CD4-positive, alpha-beta T cell treated with Interleukin-12 subunit alpha and Interleukin-12 subunit beta, for 1 hour (primary cell): ENCODE measurements at places on chromosomes 11 and 22.

GRCh38 chr11:32659672-32660071 is 76.0 kb downstream of the EIF3M start:
- DNase-seq = no peak

GRCh38 chr22:24181088-24181995 is at the start of gene SUSD2:
TSS of gene SUSD2 (plus strand) at chr22:24181487. CDS start at chr22:24181520, 33 bp downstream.
- DNase-seq = no peak

DNA sequence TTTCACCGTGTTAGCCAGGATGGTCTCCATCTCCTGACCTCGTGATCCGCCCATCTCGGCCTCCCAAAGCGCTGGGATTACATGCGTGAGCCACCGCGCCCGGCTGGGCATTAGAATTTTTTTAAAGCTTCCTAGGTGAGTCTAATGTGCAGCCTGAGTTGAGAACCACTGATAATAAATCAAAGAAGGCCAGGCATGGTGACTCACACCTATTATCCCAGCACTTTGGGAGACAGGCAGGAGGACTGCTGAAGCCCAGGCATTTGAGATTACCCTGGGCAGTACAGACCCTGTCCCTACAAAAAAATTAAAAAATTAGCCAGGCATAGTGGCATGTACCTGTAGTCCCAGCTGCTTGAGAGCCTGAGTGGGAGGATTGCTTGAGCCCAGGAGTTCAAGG is 13.7 kb downstream of the MEI1 start:
- no peak for DNase-seq

- DNase-seq = no peak
Measured at GRCh38 chr11:70251659-70252321, 18.7 kb upstream of the PPFIA1 start.

DNA sequence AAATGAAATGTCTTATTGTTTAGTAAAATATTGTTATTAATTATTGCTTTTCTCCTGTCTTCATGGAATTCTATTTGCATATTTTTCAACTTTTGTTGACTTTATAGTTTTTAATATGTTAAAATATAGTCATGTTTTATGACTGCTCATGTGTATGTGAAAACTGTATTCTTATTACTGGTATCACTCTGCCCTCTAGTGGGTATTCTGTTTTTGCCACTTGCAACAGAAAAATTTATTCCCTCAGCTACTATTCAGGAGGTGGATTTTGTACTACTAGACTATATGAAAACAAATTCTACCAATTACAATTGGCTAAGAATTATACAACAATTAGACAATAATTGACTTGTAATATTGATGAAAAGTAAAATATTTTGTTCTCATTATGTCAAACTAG is 45.0 kb downstream of the OR4C6 start:
- no peak for DNase-seq

DNA sequence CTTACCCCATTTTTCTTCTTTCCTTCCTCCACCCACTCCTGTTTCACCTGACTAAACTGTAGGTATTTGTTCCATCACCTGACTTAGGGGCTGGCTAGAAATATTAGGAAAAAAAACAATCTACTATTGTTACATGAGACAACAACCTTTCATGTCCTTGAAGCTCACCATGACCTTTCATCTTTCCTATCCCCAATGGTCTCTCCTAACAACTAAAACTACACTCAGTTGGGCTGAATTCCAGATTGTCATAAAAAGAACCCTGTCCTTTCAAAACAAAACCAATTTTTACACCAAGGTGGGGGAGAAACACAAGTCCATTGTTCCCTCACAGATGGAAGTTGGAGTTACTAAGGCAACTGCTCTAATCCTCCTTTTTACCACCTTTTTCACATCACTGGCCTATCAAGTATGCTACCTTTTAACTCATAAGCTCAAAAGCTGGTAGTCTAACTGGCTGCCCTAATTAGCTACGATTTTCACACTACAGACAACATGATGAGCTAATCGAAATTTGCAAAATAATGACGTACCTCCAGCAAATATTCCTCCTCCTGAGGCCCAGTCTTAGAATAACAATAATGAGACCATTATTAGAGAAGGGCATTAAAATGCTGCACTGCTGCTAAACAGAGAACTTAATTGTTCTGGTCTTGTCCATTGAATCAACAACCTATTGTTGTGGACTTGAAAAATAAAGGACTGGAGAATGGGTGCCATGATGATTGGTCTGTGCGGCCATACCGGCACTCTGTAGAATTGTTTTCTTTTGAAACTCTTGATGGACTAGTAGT is 46.5 kb upstream of the SOX6 start:
- DNase-seq = no peak

- DNase-seq = no peak
Measured at GRCh38 chr11:131790586-131790985, 420.2 kb downstream of the NTM start.

- no peak for DNase-seq
Measured at GRCh38 chr11:22163394-22163797, 29.5 kb upstream of the ANO5 start.

GRCh38 chr11:117820516-117820915 is 4.0 kb downstream of the FXYD2 start:
- no peak for DNase-seq

DNA sequence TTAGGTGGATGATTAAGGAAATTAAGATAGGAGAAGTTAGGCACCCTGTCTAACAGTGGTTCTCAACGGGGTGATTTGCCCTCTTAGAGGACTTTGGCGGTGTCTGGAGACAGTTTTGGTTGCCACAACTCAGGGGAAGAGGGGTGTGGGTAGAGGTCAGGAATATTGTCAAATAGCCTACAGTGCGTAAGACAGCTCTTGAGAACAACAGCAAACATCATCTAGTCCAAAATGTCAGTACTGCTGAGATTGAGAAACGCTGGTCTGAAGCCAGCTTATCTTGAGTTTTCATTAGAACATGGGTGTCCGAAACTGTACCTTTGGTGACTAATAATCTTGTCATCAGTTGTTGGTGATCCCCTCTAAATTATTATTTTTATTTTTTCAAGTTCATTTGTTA is 38.4 kb downstream of the CECR2 start:
- DNase-seq = no peak

DNA sequence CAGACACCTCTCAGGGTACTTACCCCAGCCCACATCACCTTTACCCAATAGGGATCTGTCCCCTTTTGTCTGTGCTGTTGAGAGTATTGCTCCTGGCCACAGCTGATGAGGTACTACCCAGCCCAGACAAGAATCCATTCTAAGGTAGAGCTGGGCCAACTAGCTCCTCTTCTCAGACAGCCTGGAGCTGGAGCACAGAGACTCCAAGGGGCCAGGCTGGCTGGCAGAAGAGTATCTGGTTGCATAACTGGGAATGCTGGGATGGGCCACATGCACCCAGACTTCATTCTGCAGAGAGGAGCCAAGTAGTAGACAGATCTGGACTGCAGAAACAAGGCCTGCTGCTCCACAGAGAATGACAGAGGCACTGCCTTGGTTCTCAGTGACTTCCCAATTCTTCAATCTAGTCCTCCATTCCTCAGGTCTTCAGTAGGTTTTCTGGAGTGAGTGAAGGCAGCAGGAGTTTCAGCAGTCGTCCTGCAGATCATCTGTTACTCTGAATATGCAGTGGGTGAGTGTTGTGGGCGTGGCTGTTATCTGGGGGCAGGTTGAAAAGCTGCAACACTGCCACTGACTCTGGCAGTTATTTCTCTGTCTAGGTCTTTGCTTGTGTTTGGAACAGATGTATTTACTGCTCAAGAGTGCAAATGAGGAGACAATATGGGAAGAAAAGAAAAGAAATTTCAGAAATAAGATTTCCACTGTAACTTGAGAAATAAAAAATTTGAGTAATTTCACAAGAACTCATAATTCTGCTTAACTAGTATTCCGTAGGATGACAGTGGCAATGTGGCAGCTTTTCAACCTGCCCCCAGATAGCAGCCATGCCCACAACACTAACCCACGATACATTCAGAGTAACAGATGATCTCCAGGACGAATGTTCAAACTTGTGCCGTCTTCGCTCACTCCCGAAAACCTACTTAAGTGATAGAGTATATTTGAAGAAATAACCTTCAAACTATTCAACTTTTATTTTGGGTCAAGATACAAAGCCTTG is 34.9 kb downstream of the MAPK1 start:
- DNase-seq = peak; percentile 23

DNA sequence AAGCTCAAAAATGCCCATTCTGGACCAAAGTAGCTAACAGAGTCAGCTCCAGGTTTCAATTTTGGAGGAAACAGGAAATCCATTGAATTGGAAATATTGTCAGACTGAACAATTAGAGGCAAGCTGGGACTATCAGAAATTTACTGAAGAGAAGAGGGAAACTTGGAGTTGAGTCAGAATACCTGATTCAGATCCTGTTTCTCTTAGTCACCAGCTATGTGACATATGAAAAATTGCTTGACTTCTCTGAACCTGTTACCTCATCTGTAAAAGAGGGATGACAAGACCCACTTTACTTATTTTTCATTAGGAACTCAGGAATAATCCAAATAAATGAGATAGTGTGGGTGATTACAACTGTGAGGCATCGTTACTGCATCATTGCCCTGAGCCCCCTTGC is 148.9 kb upstream of the CADM1 start:
- DNase-seq = no peak

DNA sequence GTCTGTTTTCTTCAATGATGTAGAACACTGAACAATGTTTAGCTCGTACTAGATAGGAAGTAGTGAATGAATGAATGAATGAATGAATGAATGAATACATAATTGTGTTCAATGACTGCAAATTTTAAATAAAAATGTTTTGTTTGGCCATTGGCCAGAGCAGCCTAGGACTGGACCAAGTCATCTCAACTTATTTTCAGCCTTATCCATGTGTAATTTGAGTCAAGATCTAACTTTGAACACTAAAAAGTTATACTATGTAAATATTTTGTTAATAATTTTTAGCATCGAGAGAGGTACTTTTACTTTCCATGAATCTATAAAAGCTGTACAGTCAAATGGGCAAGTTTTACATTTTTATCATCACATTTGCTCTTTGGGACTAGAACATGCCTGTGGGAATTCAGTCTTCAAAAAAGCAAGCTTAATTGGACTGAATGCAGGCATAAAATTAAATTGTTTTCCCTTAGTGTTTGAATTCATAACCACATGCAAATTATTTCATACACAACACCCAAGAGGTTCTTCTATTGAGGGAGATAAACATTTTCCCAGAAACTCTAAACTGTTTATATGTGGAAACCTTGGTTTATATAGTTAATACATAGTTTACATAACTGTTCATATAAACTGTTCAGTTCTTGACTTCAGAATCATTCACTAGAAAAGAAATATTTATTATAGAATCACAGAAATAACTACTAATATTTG is 222.1 kb upstream of the ANO3 start:
- DNase-seq = no peak

DNA sequence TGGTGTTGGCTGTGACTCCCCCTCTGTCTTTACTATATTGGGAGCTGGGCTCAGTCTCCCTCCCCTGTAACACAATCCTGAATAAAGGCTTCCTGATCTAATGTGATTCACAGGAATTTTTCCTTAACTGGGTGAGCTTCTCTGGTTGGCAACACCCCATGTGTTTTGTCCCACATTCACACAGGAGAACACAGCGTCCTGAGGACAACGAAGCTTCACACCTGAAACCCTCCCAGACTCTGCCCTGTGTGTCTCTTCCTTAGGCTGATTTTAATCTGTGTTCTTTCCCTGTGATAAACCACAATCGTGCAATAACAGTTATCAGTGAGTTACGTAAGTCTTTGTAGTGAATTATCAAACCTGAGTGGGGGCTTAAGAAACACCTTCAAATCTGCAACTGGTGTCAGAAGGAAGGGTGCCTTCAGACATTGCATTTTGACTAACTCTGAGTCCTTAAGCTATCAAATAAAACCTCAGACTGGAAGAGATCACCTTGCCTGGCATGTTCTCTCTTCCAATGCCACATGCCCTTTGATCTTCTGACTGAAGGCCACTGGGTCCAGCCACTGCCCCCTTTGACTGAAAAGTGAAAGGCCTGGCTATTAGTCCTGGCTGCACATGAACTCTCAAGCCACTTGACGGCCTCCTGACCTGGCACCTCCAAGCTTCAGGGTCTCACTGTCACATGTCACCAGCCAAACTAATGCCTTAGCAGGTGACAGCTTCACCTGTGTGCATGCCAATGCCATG is 17.3 kb downstream of the APOL3 start:
- DNase-seq = no peak

- DNase-seq = no peak
Measured at GRCh38 chr11:36362902-36363301, 66.8 kb downstream of the PRR5L start.

DNA sequence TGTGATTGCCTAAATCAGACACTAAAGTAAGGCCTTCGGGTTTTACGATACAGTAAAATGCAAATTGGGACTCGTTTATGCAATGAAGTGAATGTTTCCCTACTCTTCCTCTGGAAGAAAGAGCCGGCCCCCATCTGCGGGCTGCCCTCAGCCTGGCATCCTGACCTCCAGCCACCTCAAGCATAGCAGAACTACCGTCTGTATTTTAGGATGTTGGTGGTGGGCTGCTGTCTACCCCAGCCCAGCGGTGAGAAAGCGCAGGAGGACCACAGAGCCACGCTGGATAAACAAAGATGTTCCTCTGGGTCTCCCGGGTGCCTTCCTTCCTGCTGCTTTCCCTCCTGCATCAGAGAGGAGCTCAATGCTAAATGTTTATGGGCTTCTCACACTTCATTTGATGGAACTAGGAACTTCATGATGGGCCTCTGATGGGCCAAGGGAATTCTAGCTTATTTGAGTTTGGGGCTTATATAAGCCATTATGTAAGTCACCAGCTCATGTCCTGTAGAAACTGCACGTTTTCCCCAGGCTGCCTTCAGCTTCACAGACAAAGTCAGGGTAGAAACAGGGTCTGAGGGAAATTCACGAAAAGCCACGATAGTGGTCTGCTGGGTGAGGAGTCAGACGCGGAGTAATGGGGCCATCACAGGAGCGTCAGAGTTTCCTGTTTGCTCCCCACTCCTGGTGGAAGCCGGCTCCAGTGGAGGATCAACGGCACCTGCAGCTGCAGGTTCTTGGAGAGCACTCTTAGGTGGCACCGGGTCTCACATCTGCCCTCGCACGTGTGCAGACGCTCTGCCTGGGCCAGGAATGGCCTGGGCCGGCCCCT is 287.4 kb downstream of the BRD1 start:
- no peak for DNase-seq

- no peak for DNase-seq
Measured at GRCh38 chr22:32396746-32397145, 15.3 kb downstream of the RTCB start.

DNA sequence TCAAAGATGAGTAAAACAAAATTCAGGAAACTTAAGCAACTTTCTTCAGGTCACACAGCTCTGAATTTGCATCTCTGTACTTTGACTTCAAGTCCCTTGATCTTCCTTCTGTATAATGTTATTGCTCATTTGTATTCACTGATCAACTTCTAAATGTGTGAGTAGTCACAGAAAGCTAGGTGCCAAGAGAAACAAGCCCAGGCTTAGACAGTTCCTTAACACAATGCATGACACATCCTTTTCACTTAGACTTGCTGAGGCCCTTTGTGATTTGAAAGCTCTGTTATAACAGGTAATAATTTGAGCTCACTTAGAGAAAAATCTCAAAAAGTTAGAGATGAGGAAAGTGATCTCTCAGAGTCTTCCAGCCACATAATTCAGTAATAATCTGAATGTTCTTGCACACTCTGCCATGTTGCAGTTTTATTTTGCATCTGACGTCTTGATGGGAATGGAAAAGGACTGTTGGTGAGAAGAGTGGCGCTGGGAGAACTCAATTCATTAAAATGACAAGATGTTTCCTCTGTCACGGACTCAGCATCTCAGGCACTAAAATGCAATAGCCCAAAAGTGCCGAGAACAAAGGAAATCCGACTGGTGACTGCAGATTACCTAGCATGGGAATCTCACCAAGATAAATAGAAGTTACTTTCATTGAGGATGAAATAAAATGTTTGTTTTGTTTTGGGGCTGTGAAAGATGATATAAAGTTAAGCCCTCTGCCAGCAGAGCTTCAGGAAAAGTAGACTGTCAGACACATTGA is 665.3 kb downstream of the OPCML start:
- DNase-seq = no peak

GRCh38 chr22:40036591-40037225 is 42.0 kb downstream of the FAM83F start:
- DNase-seq = peak; percentile 56
